ENCODE measurements at places on chromosomes 1 and 21.

- DNase-seq, result no peak
Observed at GRCh38 chr1:33348194-33348593, 27.3 kb upstream of the A3GALT2 start.

DNA sequence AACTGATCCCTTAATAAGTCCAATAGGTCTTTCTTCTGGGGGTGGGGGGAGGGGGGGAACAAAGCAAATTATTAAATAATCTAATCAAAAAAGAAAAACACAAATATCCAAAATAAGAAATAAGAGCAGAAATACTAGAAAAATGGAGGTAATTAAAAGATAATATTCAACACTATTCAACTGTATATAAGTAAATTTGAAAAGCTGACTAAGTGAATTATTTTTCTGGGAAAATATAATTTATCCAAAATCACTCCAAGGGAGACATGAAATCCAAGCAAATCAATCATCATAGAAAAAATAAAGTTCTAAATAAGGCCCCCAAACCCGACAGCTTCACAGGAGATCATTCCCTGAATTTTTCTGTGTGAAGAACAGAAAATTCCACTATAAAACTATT lies 18.8 kb downstream of the VPS26C start:
- DNase-seq, result no peak

GRCh38 chr1:225533238-225533637 lies 105.4 kb upstream of the LBR start:
- no peak for DNase-seq

DNA sequence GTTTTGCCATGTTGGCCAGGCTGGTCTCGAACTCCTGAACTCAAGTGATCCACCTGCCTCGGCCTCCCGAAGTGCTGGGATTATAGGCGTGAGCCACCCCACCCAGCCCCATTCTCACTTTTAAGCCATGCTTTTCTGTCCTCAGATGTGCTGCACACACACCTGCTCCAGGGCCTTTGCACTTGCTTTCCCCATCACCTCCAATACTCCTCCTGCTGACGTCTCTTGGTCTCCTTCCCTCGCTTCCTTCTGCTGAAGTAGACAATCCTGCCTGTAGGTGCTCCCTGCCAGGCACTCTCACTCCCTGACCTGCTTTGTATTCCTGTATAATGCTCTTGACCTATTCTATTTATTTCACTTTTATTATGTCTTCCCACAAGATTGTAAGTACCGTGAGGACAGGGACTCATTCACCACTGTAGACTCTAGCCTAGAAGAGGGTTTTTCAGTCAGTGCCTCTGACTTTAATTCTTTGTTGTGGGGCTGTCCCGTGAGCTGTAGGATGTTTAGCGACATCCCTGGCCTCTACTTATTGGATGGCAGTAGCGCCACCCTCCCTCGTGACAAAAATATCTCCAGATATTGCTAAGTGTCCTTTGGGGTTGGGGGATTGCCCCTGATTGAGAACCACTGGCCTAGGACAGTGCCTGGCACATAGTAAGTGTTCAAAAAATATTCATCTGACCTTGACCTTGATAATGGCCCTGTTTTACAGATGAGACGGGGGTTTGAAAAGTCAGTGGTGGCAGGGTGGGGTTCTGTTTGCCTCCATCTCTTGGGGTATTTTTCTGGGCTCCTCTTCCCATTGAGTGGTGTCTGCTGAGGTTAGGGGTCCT lies 4.6 kb downstream of the TNFRSF1B start:
- no peak for DNase-seq

DNA sequence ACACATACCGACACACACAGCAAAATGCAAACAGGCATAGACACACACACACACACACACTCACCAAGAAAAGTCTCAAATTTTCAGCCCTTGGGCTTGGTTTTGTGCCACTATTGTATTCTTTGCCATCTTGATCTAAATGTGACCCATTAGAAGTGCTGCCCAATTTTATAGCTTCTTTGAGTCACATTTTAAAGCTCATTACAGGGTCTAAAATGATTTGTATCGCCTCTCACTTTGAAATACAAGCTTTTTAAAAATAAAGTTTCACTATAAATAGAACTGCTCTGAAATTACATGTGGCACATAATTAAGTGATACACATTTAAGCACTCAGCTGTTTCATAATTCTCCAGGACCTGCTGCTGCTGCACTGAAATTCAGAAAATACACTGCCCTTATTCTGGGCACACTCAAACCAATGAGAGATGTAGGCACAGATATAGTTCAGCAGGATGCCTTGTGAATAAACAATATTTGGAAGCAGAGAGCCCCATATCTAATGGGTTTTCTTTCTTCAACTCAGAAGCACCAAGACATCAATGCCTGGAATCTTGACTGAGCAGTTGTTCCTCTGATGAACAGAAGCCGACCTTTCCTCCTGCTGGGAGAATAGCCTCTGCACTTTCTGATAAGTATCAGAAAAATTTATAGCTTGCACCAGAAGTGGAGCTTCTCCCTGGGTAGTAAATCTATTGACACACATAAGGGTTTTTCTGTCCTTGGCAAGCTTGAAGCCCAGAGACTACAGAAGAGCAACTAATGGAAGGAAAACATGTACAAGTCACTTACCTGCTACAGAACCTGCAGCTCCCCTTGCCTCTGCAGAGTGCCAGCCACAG lies 37.0 kb upstream of the PLPPR4 start:
- DNase-seq, result no peak

DNA sequence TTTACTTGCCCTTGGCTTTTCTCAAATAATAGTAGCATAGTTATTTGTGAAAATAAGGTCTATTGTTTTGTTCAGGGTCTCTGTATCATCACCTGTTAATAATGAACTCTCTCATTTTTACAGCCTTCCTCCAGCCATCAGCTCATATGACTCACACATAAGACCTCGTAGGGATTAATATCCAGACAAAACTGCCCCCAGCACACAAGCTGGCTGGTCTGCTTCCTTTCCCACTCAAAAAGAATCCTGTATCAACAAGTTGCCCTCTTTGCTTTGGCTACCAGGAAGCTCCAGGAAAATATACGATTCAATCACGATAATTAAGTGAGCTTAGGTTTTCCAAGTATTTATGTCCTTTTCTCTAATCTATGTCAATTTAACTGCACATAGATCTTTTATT lies 119.2 kb downstream of the DMRTB1 start:
- DNase-seq, result no peak

GRCh38 chr1:1921459-1921862 lies 2.4 kb upstream of the TMEM52 start:
- no peak for DNase-seq

DNA sequence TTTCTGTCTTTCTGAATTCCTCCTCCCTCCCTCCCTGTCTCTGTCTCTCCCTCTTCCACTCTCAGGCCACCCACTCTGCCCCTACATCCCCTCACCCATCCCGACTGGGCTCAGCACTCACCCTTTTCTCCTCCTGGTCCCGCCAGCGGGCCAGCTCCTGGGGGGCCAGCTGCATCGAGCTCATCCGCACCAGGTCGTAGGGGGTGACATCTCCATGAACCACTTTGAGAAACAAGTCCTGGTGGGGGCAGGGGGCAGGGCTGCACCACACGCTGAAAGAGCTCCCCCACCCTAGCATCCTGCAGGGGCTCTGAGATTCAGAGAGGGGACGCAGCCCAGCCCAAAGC lies 17.8 kb downstream of the SPOCD1 start:
- no peak for DNase-seq

DNA sequence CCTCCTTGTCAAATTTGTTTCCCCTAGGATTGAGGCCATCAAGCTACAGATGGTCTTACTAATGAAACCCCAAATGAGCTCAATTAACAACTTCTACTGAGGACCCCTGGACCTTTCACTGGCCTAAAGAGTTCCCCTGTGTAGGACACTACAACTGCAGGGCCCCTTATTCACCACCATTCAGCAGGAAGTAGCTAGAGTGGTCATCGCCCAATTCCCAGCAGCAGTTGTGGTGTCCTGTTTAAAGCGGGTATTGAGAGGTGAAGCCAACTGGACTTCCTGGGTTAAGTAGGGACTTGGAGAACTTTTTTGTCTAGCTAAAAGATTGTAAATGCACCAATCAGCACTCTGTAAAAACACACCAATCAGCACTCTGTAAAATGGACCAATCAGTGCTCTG lies 1466.9 kb downstream of the KCNT2 start:
- DNase-seq, result no peak

DNA sequence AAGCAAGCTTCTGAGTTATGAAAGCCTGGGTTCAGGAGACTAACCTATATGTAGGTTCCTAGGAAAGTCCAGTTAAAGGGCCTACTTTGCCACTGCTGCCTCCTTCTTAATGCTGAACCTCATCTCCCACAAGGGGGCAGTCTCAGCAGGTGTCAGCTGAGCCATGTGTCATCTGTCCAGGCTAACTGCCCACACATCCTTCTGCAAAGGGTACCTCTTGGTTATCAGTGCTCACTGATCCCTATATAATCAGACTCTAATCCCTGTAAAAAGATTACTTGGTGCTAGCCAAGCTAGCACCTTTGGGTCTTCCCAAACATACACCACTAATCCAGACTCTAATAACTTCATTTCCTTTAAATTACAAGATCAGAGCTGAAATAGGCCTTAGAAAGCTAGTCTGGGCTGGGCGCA lies 9.0 kb downstream of the PRDX1 start:
- peak; percentile 64 for DNase-seq

- DNase-seq, result no peak
Observed at GRCh38 chr1:107413546-107413945, 272.7 kb downstream of the NTNG1 start.

- no peak for DNase-seq
Observed at GRCh38 chr1:169462385-169462784, 23.4 kb downstream of the SLC19A2 start.
